ENCODE measurements at places on chromosomes 12 and 14.

GRCh38 chr12:68809190-68810026, 1.4 kb downstream of the MDM2 start:
- no peak for DNase-seq

GRCh38 chr14:92866901-92867865, 55.8 kb upstream of the CHGA start:
- peak; percentile 89 for DNase-seq

- DNase-seq = no peak
Measured at GRCh38 chr12:30822385-30823155, 67.8 kb upstream of the CAPRIN2 start.

GRCh38 chr12:44839785-44840184, 36.3 kb downstream of the NELL2 start:
- DNase-seq = no peak

DNA sequence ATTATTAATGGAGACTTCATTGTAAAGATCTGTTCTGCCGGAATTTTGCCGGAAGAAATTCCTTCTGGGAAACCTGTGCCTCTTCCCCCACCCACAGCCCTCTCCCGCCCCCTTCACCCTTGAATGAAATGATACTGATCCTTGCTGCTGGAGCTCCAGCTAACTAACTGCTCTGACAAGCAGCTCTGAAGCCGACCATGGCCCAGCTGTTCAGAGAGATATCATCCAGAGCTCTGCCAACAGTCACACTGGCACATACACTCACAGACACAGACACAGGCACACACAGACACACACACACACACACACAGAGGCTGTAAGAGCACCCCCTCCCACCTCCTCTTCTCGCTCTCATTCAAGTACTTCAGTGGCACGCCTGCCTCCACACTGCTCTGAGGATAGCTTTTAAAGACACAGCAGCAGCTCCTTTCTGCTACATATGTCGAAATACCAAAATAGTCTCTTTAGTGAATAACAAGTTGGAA, 88.6 kb downstream of the R3HDM2 start:
- no peak for DNase-seq

DNA sequence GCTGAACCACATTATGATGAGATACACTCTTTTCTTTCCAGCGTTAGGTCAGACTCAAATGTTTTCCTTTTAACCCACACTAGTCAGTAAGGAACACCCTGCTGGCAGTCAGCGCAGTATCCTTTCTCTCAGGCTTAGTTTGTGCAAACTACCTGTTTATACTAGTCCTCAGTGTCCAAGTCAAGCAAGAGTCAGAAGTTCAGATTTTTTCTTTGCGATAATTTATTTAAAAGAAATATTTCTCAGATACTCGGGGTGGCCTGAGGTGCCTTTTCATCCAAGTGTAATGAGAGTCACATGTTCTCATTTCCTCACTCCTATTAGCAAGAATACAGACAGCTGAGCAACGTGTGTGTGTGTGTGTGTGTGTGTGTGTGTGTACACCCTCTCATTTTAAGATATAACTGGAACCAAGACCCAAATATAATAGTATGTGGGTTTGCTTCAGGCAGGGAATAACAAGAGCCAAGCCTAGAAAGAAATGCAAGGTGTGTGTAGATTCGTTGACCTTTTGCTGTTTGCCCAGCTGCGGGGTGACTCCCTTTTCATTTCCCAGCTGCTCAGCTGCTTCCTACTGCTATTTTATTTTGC, 182.7 kb downstream of the KICS2 start:
- DNase-seq = peak; percentile 90

- DNase-seq = no peak
Measured at GRCh38 chr12:15045451-15045850, 72.6 kb downstream of the PDE6H start.

DNA sequence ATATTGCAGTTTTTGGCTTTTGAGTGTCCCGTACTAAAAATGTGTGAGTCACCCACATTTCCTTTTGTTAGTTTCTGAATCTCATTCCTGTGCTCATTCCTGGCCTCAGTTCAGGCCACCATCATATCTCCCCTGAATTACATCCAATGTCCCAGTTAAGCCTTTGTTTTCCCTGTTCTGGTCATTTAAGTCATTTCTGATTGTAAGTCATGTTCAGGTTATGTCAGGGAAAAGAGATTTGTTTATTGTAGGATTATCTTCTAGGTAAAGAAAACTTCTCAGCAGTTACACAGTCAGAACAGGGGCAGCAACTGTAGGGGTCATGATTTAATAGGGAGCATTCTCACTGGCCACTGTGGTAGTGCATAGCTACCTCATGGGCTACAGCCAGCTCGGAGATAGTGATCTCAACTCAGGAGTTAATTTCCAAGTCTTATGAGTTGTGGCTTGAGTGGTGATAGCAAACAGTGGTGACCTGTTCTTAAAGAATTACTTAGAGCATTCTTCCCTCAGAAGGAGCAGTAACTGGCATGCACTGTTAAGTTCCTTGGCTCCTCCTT, 6.7 kb downstream of the DDX47 start:
- DNase-seq = no peak

GRCh38 chr12:6863033-6863432, 4.3 kb upstream of the TPI1 start:
- no peak for DNase-seq

GRCh38 chr12:1821805-1822204, 1.4 kb downstream of the LRTM2 start:
- DNase-seq = no peak

- DNase-seq = no peak
Measured at GRCh38 chr12:1847411-1847810, 27.0 kb downstream of the LRTM2 start.

Data from NCI-H1105 treated with DMSO at 0.1 percent for 48 hours (cell line).